ENCODE measurements at places on chromosomes 16 and 17.

- DNase-seq = no peak
These were observed 1.1 kb downstream of the NAA38 start for GRCh38 chr17:7856011-7856810.

DNA sequence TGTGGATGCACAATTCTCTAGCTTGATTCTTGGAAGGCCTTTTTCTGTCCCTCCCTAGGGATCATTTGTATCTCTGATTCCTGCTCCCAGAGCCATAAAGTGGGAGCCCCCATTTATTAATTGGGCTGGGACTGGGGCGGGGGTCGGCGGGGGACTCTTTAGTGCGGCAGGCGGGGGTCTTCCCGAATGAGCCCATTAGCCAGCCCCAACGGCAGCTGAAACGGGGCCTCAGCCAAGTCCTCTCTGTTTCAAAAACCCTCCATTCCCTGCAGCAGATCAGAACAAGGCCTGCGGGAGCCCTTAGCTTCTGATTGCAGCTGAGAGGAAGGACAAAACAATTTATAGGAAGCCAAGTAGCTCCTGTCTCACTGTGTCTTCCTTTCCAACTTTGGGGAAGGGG lies 67.1 kb downstream of the NEUROD2 start:
- no peak for DNase-seq

GRCh38 chr17:63519972-63520882 lies 2.9 kb upstream of the KCNH6 start:
- DNase-seq = no peak

GRCh38 chr16:30027588-30028437 lies 3.3 kb downstream of the TLCD3B start:
- DNase-seq = peak; percentile 72

DNA sequence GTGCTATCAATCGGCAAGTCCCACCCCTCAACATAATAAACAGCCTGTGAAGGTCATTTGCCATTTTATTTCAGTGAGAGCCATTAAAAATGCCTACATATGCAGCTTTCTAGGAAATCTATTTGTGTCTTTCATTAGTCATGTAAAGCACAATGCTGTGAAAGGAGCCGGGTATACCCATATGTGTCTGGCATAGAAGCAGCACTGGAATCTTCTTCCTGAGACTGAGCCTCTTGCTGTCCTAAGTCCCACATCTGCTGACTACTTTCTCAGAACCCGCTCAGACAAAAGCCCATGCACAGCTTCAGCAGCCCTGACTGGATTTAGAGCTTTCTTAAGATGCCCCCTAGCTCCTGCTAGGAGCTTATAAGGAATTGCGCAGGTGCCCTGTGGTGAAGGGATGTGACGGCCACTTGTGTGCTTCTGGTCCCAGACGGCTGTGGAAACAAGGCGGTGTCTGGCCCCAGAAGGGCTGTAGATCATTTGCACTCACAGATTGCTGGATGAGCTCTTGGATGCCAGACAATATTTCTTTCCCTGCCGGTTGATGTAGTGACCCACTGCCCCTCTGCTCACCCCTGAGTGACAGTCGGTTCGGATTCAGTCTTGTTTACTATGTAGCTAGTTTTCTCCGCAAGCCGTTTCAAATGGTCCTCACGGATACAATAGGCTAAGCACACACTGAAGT lies 172.2 kb downstream of the ANKFN1 start:
- DNase-seq = no peak

DNA sequence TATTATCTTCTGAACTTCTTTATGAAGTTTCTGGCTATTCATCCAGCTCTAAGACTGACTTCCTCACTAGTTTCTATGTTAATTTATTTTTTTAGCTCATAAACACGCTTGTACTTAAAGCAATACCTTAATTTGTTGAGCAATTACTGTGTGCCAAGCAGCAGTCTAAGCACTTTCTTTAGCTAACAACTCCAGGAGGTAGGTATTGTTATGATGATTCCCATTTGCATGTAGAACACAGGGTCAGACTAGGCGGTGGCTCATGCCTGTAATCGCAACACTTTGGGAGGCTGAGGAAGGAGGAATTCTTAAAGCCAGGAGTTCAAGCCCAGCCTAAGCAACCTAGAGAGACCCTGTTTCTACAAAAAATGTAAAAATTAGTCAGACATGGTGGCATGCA lies 19.8 kb downstream of the DNAH3 start:
- DNase-seq = no peak

DNA sequence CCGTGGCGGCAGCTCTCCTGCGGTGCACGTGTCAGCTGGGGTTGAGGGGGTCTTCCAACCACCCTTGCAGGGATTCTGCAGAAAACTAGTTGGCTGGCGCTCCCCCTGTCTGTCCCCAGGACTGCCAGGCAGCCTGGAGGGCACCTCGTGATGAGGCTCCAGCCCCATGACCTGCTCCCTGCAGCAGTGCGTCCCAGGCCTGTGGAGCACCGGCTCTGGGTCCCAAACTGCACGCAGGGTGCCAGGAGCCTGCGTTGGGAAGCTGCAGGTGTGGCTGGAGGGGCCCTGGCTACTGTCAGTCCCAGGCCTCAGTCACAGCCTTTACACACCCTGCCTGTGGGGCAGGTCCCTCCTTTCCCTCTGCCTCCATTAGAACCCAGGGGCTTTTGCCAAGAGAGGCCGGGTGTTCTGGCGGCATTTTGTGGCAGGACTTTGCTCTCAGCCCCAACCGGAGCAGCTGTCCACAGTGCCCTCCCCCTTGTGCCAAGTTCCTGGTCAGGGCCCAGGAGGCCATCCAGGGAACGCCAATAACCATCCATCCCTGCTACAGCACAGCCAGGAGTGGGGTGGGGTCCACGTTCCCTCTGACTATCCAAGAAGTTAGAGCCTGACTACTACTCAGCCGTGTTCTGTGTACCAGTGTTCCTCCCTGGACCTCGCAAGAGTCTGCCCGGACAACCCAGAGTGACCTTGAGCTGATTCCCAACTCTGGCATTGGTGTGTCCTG lies 9.2 kb downstream of the CHMP6 start:
- no peak for DNase-seq

GRCh38 chr16:4746215-4746614 lies 11.9 kb downstream of the DNAAF8 start:
- DNase-seq = no peak

- DNase-seq = peak; percentile 81
These were observed 29.1 kb downstream of the ENDOV start for GRCh38 chr17:80443916-80444643.

GRCh38 chr16:68592466-68593337 lies 52.4 kb upstream of the CDH3 start:
- no peak for DNase-seq

GRCh38 chr16:22214889-22215288 lies 8.8 kb downstream of the EEF2K start:
- no peak for DNase-seq

- DNase-seq = no peak
These were observed 120.9 kb downstream of the HS3ST3A1 start for GRCh38 chr17:13480877-13481276.

DNA sequence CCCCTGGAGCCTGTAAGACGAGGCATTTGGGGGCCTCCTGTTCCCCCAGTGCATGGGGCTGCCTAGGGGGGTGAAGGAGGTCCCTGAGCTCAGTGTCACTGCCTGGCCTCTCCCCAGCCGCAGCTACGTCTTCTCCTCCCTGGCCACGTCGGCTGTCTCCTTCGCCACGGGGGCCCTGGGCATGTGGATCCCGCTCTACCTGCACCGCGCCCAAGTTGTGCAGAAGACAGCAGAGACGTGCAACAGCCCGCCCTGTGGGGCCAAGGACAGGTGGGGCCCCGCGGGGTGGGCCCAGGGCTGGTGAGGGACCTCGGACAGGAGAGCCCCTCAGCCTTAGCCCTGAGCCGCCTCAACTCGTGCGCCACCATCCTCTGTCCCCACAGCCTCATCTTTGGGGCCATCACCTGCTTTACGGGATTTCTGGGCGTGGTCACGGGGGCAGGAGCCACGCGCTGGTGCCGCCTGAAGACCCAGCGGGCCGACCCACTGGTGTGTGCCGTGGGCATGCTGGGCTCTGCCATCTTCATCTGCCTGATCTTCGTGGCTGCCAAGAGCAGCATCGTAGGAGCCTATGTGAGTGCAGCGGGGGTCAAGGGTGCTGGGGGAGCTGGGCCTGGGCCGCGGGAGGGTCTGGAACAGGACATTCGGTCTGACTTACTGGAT lies 22.2 kb downstream of the MYBBP1A start:
- no peak for DNase-seq

DNA sequence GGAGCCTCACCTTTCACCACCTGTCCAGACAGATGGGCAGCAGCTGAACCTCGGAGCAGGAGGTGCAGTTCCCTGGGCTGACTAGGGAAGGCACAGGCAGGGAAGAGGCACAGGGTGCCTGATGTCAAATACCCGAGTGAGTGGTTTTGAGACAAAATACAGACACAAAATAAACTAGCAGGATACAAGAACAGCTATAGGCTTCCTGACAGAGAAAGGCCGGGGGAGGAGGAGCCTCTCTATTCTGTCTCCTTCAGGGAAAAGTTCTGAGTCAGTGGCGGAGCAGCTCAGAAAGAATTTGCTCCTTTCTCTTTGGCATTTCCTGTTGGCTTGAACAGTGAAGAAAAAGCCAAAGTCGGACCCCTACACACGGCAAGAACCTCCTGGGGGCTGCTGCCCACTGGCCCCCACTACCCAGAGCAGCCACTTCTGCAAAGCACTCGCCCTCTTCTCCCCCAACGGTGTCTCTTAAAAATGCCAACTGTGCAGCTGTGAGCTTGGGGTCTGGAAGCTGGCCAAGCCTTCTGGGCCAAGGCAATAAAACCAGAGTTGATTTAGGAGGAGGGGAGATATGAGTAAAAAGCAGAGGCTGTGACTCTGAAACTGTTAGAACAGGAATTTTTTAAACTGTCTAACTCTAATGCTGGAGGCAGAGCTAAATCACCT lies 14.4 kb upstream of the FAAP100 start:
- peak; percentile 77 for DNase-seq

DNA sequence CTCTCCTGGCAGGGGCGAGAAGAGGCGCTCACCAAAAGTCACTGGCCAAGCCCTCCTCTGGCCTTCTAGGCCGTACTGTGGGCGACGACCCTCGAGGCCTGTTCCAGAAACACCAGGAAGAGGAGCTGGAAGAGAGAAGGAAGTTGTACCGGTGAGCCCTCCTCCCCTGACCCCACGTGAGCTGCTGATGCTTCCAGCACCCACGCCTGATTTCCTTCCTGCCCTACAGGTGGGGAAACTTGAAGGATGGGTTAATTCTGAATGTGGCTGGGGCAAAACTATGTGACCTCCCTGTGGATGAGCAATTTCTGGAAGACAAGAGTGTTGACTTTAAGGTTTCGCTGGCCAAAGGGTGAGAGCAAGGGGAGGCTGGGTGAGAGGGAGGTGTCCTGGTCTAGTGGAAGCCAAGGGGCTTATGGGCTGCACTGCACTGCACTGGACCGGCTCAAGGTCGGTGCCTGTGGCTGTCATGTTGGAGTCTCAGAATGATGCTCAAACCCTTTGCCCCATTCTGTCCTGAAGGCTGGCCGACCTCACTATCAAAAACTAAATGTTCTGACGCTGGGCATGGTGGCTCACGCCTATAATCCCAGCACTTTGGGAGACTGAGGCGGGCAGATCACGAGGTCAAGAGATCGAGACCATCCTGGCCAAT lies 6.2 kb downstream of the C17orf100 start:
- DNase-seq = no peak

- DNase-seq = no peak
These were observed 220.1 kb upstream of the GSE1 start for GRCh38 chr16:85392756-85393673.

DNA sequence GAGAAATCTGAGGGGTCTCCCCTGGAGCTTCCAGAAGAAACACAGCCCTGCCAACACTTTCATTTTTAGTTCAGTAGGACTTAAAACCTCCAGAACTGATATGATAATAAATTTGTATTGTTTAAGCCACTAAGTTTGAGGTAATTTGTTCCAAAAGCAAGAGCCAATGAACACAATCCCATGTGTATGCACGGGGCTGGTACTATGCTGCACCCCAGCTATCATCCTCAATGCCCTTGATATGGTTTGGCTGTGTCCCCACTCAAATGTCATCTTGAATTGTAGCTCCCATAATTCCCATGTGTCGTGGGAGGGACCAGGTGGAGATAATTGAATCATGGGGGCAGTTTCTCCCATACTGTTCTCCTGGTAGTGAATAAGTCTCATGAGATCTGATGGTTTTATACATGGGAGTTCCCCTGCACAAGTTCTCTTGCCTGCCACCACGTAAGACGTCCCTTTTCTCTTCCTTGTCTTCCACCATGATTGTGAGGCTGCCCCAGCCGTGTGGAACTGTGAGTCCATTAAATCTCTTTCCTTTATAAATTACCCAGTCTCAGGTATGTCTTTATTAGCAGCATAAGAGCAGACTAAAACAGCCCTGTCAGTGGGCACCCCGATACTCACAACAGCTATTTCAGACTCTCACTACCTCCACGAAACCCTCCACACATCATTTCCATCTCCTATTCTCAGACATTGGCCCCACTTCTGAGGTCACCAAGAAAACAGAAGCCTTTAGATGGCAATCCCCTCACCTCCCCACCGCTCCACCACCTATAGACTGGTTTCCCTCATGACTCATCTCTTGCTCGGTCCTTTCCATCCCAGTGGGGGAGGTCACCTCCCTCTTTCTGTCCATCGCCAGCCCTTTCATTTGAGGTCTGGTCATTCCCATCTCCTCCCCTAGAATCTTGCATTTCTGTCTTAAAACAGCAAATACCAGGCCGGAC lies 8.9 kb upstream of the CACNG1 start:
- DNase-seq = no peak

GRCh38 chr16:86570558-86571529 lies 4.2 kb downstream of the FOXC2 start:
- DNase-seq = no peak

GRCh38 chr16:5354645-5355044 lies 257.1 kb upstream of the EEF2KMT start:
- DNase-seq = no peak

DNA sequence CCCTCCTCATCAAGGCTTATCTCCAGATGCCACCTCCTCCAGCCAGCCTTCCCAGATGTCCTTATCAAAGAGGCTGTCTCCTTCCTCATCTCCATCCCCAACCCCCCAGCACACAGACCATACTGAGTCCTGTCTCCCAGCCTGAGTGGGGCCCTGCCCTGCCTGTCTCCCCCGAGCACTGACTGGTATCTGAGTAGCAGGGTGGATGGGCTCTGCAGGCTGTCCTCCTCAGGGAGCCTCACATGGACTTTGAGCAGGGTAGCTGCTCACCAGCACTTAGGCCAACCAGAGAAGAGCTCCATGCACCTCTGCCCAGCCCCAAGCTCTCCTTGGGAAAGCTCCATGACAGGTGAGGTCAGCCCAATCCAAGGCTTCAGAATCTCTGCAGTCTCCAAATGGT lies 20.0 kb upstream of the ITGA3 start:
- DNase-seq = no peak

GRCh38 chr16:47506800-47507199 lies 45.7 kb downstream of the PHKB start:
- no peak for DNase-seq

- no peak for DNase-seq
These were observed 4.8 kb downstream of the PITPNC1 start for GRCh38 chr17:67381929-67382257.

DNA sequence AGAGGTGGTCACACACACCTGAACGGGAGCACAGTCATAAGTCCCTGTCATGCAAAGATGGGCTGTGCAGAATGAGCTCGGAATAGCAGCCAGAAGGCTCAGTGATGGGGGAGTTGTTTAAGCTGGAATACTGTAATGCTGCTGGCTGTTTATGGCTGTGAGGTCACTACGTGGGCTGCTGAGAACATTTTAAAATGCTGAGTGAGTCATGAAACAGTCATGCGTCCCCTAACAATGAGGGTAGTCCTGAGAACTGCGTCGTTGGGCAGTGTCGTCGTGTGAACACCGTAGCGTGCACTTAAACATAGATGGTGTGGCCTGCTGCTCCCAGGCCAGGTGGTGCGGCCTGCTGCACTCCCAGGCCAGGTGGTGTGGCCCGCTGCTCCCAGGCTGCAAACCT lies 39.7 kb downstream of the TBCD start:
- DNase-seq = no peak
